IPS DF 6.9 (cell line): ENCODE measurements at places on chromosomes 7 and 10.
A peak's percentile ranks its signal among the peaks of the same experiment; 100 is the strongest.

DNA sequence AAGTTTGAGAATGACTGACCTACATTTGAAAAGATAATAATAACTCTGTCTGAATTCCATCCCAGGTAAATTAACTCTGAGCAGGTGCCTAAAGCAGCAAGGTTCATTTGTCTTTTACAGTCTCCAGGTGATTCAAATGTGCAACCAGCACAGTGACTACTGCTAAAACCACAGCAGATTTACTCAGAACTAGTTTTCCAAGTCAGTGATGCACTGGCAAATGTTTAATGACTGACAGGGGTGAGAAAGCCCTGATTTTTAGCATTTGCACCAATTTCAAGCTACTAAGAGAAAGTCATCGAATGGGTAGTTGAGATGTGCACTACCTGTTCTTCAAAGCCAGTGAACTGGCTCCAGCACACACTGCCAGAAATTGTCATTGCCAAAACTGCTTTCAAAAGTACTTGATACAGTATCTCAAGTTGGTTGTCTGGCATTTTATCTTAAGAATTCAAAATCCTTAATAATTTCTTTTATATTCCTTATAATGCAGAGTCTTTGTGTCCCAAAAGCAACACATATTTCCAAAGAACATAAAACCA is 60.3 kb downstream of the ATOH7 start:
- DNase-seq: no peak

GRCh38 chr7:143419880-143420279 is 11.2 kb upstream of the EPHA1 start:
- no peak for DNase-seq

DNA sequence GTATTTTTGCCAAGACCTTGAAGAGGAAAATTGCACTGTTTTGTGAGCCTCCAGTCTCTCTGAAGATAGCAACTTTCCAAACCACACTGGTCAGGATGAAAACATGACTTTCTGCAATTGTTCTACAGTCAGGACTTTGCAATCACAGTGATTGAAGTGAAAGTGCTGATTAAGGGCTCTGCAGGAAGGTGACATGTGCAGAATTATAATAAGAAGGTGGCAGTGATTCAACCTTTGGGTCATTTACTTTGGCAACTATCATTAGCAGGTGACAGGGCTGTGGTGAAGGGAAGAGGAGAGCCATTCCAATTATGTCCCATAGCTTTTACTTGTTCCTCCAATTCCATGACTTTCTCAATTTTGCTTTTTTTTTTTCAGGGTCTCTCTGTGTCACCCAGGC is 350.0 kb upstream of the FZD8 start:
- DNase-seq: no peak

GRCh38 chr7:157693521-157694375 is 356.9 kb downstream of the DNAJB6 start:
- DNase-seq: no peak

DNA sequence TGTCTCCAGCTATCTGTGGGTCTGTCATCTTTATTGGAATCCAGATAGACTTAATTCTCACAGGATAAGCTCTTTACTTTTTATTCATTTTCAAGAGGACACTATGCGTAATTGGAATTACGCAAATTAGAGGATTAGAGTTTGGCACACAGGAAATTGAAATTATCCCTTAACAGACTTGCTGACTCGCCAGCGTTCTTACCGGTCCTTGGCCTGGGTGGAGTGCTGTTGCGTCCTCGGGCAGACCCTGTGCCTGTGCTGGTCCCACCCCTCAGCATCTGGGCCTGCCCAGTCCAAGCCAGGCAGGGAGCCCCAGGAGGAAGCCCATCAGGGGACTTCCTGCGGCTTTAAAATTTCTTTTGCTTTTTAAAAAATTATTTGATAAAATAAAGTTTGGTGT is 101.8 kb downstream of the MKI67 start:
- no peak for DNase-seq

- no peak for DNase-seq
Observed at GRCh38 chr10:101231912-101232689, 2.8 kb upstream of the LBX1 start.

DNA sequence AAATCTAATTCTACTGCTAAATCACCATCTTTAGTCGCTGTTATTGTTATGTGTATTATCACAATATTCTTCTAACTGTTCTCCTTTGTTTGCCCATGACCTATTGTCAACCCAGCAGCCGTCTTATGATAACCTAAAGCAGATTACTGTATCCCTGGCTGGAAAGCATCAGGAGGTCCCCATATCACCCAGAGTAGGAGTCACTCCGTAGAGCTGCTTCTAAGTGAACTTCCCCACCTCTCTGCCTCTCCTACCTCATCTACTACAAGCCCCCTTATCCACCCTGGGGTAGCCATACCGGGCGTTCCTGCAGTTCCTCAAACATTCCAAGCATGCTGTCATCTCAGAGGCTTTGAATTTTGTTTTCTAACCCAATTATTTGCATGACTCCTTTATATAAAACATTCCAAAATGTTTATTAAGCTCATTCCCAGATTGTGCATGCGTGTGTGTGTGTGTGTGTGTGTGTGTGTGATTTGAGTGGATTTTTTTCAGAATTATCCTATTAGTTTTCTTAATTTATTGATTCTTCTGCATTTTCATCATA is 39.7 kb downstream of the POU6F2 start:
- no peak for DNase-seq

GRCh38 chr7:39130274-39130673 is 152.6 kb downstream of the POU6F2 start:
- DNase-seq: no peak

GRCh38 chr7:42151309-42151708 is 85.7 kb downstream of the GLI3 start:
- no peak for DNase-seq

- no peak for DNase-seq
Observed at GRCh38 chr7:49159536-49159935, 235.2 kb downstream of the CDC14C start.

GRCh38 chr10:35203745-35204144 is 77.1 kb downstream of the CREM start:
- no peak for DNase-seq

- DNase-seq: no peak
Observed at GRCh38 chr10:27366769-27367168, 126.2 kb upstream of the ACBD5 start.

GRCh38 chr7:49763791-49764190 is 9.6 kb upstream of the VWC2 start:
- DNase-seq: no peak

GRCh38 chr7:74269757-74270277 is 15.6 kb upstream of the RFC2 start:
- DNase-seq: peak; percentile 82

DNA sequence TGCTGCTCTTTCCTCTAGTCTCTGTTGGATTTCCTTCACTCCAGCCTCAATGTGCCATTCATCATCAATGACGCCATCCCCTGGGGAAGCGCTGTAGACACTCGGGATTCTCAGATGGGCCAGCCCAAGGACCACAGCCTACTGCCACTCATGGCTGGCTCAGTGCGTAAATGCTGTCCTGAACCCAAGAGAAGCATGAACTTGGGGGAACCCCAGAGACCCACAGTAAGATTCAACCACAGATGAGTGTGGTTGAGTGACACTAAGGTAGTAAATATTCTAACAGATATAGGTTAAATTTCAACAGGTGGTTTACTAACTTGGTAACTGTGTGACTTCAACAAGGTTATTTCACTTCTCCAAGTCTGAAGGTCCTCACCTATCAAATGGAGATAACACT is 304.1 kb downstream of the GRM8 start:
- DNase-seq: no peak

- no peak for DNase-seq
Observed at GRCh38 chr10:108427146-108427545, 1262.6 kb upstream of the SORCS1 start.

DNA sequence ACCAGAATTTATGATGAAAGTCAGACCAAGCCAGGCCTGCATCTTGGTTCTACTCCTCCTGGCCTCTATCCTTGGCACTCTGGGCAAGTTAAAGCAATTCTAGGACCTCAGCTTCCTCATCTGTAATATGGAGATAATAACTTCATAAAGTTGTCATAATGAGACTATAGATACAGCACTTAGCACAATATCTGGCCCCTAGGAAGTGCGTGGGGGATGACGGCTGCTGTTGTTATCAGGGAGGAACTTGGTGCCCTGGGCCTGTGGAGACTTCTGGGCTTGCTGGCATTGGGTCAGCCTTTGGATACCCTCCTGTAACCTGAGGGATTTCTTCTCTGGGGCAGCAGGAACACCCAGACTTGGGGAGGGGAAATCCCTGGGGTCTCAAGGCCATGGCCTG is 27.6 kb downstream of the PFKFB3 start:
- no peak for DNase-seq

- no peak for DNase-seq
Observed at GRCh38 chr10:133474665-133475424, 21.1 kb downstream of the SCART1 start.

- no peak for DNase-seq
Observed at GRCh38 chr10:31602541-31603234, 283.7 kb downstream of the ZEB1 start.

DNA sequence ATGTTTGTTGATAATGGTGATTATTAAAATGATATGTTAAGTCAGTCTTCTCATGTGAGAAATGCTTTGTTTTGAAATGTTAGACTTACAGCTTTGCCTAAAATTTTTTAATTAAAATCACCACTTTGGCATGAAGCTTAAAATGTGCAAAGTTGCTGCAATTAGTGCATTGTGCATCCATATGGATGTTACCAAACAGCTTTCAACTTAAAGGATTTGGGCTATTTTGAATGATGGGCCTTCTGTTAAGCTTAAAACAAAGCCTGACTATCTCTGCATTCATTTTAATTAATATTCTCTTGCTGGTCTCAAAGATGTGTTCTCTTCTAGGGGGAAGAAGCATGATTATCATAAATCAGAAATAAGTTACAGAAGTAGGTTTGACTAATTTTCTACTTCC is 64.6 kb upstream of the FZD1 start:
- no peak for DNase-seq

GRCh38 chr7:137966641-137967142 is 35.2 kb downstream of the CREB3L2 start:
- DNase-seq: no peak

GRCh38 chr7:44309271-44310091 is 15.9 kb downstream of the CAMK2B start:
- DNase-seq: no peak

- no peak for DNase-seq
Observed at GRCh38 chr10:20446561-20447193, 450.4 kb downstream of the NEBL start.

GRCh38 chr10:64116707-64117106 is 595.5 kb downstream of the REEP3 start:
- no peak for DNase-seq

GRCh38 chr10:46215426-46215825 is 71.4 kb upstream of the ANTXRL start:
- no peak for DNase-seq

DNA sequence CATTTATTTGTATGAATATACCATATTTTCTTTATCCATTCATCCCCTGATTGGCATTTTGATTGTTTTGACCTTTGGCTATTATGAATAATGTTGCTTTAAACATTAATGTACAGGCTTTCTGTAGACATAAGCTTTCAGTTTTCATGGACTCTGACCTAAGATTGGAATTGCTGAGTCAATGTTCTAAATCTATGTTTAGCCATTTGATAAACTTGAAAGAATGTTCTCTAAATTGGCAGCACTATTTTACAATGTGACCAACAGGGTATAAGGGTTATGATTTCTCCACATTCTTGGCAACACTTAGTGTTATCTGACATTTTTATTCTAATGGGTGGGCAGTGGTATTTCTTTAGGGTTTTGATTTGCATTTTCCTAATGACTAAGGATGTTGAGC is 229.7 kb upstream of the ETV1 start:
- no peak for DNase-seq

DNA sequence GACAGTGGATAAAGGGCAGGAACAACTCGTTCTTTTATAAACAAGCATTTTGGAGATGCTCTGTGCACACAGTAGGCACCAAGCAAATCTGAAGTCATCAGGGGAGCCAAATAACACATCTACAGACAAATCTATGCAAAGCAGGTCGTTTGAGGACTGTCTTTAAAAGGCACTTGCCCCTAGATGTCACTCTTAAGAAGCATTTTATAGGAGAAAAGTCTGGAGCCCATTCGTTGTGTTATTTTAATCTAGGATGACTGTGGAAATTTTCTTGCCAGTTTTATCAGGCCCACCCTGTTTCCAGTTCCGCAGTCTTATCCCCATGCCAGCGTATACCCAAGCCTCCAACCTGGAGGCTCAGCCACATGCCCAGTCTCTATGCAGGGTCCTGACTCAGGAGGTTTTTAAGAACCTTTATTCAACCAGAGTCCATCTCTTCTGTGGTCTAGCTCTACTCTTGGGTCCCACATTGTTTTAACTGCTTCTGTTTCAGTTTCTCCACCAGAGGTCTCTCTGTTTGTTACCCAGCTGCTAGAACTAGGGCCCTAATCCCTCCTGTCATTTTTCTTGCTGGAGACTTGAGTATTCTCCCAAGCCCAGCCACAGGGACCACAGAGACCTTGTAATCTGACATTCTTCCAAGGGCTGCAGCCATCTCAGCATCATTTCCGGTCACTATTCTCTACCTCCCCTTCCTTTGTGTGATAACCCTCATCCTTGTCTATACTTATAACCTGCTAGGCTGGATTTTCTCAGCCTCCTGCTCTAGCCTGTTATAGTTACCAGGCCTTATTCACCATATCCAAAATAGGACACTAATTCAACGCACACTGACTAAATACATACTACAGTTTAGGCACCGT is 26.7 kb downstream of the PIK3CG start:
- no peak for DNase-seq

DNA sequence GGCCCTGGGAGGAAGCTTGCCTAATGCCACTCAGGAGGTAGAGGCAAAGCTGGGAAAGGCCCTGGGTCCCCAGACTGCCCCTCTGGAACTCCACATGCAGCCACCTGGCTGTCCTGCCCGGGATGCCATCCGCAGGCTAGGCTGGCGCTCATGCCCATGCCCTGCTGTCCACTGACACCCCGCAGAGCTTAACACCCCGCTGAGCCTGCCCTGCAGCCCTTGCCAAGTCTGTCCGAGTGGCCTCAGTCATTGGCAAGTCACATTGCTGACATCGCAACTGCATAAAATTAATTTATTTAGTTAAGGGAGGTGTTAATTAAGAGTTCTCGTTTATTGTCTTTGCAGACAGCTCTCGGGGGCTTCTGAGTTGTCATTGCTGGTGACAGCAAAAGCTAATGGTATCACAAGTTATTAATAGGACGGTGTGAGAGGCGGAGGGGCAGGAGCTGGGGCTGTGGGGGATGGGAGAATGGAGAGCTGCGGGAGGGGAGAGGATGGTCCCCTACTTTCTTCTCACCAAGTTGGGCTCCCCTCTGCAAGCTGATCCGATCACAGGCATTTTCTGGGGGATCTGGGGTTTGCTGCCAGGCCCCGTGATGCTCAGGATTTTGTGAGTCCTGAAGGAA is 55.6 kb upstream of the PCBD1 start:
- DNase-seq: no peak

DNA sequence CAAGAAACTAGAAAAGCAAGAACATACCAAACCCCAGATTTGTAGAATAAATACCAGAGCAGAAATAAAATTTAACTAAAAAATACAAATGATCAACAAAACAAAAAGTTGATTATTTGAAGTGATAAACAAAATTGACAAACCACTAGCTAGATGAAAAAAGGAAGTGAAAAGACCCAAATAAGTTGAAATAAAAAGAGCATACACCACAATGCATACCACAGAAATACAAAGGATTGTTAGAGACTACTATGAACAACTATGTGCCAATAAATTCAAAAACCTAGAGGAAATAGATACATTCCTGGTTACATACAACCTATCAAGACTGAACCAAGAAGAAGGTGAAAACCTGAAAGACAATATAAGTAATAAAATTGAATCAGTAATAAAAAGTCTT is 333.4 kb downstream of the SH2D4B start:
- DNase-seq: no peak
